ENCODE measurements at places on chromosomes 1 and 21. TPM values are rescaled to one million over a fixed set of nuclear protein-coding genes. Genes with fewer than 3 reads are reported as not detected.
A peak's percentile ranks its signal among the peaks of the same experiment; 100 is the strongest.

DNA sequence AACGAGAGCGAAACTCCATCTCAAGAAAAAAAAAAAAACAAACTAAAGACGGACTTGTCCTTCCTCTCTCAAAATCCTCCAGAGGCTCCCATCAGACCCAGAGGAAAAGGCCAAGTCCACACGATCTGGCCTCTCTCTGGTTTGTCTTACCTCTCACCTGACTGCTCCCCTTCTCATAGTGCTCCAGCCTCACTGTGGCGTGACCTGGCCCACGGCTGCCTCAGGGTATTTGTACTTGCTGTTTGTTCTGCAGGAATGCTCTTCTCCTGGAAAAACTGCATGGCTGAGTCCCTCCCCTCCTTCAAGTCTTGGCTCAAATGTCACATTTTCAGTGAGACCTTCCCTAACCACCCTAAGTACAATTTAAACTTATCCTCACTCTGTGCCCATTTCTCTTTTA is 8.0 kb upstream of the BRWD1 start:
- H3K36me3 ChIP-seq: no peaks in the 10 kb centered on the region
- H3K27ac ChIP-seq: no peak overlapping the region
- no peak overlapping the region for H3K4me3 ChIP-seq
- peaks cover 4% of the 10 kb centered on the region for H3K4me1 ChIP-seq
- DNase-seq: no peak

DNA sequence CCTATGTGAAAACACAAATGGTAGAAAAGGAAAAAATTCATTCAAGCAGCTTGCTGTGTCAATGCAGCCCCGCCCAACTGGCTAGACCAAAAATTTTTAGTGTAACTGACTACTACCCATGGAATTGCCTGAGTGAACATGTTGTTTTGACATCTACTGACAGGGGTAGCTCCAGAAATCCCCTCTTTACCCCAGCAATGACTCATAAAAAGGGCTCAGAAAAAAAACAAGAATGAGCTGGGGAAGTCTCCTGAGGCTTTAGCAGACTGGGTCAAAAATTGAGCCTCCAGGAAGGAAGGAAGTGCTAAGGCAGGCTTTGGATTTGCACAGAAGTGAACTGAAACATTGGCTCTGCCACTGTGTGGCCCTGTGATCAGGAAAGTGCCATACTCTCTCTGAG is 24.4 kb upstream of the FGGY start:
- H3K27ac ChIP-seq: no peak overlapping the region
- no peak for DNase-seq
- no peak overlapping the region for H3K4me3 ChIP-seq
- peaks cover 4% of the 10 kb centered on the region for H3K4me1 ChIP-seq
- H3K27me3 ChIP-seq: peaks cover 4% of the 10 kb centered on the region

DNA sequence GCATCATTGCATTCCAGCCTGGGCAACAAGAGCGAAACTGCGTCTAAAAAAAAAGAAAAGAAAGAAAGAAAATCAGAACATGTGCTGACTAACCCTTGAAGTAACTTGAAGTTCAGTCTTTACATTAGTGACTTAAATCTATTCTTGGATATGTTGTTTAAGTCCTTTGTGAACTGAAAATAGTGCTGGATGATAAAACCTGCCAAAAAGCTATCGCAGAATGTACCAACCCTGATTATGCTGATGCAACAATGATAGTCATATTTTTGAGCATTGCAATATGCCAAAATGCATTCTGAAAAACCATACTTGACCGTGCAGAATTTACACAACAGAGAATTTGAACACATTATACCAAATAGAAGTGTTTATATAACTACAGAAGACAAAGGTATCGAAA is 30.7 kb downstream of the SHISAL2A start:
- no peaks in the 10 kb centered on the region for H3K36me3 ChIP-seq
- no peak overlapping the region for H3K27ac ChIP-seq
- DNase-seq: no peak
- no peaks in the 10 kb centered on the region for H3K27me3 ChIP-seq
- H3K4me3 ChIP-seq: no peak overlapping the region
- H3K4me1 ChIP-seq: peaks cover 11% of the 10 kb centered on the region

DNA sequence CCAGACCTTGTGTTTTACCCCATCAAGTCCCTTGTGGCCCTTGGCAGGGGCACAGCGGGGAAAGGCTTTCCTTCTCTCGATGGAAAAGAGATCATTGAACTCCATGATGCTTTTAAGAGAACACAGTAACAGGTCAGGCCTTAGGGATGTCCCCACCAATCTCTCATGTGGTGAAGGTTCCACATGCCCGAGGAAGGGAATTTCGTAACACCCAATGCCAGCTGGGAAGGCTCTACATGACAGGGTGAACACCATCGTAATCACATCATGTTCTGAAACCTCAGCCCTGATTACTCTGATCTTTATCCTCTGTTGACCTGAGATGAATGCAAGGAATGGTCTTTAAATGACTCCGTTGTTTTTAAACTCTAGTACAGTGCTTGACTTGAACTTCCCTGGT is 105.5 kb upstream of the SPAG17 start:
- no peaks in the 10 kb centered on the region for H3K27me3 ChIP-seq
- no peak overlapping the region for H3K4me3 ChIP-seq
- no peaks in the 10 kb centered on the region for H3K36me3 ChIP-seq
- no peak overlapping the region for H3K27ac ChIP-seq
- H3K4me1 ChIP-seq: no peaks in the 10 kb centered on the region

DNA sequence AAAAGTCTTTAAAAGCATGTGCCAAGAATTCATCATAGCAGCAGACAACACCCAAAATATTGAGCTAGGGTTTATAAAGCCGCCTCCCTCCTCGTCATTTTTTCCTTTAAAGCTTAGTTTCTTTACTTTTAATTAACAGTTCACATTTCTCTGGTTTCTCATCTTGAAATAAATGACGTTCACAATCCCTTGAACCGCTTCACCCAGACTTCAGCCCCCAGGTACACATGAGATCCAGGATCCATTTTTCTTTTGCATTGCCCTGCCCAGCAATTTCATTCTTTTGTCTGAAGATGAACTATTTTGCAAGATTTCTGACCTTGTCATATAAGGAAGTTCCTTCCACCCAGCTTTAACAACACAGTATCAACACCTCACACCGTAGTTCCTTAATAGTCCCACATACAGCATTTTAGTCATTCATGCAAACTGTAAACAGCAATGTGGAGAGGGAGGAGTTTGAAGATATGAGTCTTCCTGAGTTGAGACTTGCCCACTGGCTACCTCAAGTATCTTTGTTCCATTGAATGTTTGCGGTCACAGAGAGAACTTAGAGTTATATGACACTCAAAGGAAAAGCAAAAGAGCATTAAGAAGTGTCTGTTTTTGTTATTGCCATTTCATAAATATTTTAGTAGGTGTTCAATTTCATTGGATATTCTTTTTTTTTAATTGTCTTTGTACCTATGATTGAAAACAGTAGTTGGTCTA is 35.3 kb upstream of the CACYBP start:
- peak overlapping the region; percentile 85 for H3K4me3 ChIP-seq
- H3K36me3 ChIP-seq: peaks cover 1% of the 10 kb centered on the region
- DNase-seq: no peak

DNA sequence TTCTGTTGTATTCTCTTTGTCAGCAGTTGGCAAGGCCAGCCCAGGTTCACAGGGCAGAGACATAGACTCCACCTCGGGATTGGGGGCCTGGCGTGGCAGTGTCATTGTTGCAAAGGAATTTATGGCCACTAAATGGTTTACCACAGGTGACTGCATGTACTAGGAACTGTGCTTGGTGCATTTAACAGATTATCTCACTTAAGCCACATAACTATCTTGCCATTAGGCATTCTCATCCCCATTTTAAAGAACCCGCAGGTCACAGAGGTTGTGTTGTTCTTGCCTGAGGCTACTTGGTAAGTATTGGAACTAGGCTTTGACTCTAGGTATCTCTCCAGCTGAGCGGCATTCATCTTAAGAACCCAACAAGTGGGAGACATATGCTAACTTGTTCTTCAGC is 9.7 kb downstream of the TLCD4 start:
- no peak for DNase-seq
- H3K36me3 ChIP-seq: no peaks in the 10 kb centered on the region
- H3K27ac ChIP-seq: no peak overlapping the region
- H3K27me3 ChIP-seq: peaks cover 13% of the 10 kb centered on the region
- H3K4me1 ChIP-seq: no peaks in the 10 kb centered on the region

- no peak for DNase-seq
- no peak overlapping the region for H3K27ac ChIP-seq
- H3K36me3 ChIP-seq: no peaks in the 10 kb centered on the region
- H3K4me1 ChIP-seq: no peaks in the 10 kb centered on the region
These were observed 561.2 kb downstream of the KIF26B start for GRCh38 chr1:245715970-245716369.

DNA sequence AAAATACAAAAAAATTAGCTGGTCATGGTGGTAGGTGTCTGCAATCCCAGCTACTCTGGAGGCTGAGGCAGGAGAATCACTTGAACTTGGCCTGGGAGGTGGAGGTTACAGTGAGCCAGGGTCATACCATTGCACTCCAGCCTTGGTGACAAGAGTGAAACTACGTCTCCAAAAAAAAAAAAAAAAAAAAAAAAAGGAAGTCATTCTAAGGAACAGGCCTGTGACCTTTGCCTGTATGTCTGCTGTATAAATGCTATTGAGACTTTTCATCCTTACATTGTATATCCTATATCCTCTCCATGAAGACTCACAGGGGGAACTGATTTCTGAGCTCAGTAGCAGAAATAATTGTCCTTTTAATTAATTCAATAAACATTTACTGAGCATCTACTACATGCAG is 7.5 kb upstream of the CTPS1 start:
- no peak overlapping the region for H3K4me3 ChIP-seq
- H3K27me3 ChIP-seq: peaks cover 5% of the 10 kb centered on the region
- no peak overlapping the region for H3K27ac ChIP-seq
- H3K36me3 ChIP-seq: no peaks in the 10 kb centered on the region

GRCh38 chr1:235996048-235996785 is 68.7 kb downstream of the NID1 start:
- H3K4me3 ChIP-seq: no peak overlapping the region
- H3K36me3 ChIP-seq: peaks cover 1% of the 10 kb centered on the region
- H3K27me3 ChIP-seq: peaks cover 2% of the 10 kb centered on the region
- DNase-seq: no peak
- H3K4me1 ChIP-seq: peaks cover 34% of the 10 kb centered on the region

The SLC9C2 gene
- total RNA-seq: not detected

The MAP3K7CL gene
- 10.2 TPM for total RNA-seq

The STXBP3 gene
- 58.3 TPM for total RNA-seq
